ENCODE measurements at places on chromosomes 16 and 17.

DNA sequence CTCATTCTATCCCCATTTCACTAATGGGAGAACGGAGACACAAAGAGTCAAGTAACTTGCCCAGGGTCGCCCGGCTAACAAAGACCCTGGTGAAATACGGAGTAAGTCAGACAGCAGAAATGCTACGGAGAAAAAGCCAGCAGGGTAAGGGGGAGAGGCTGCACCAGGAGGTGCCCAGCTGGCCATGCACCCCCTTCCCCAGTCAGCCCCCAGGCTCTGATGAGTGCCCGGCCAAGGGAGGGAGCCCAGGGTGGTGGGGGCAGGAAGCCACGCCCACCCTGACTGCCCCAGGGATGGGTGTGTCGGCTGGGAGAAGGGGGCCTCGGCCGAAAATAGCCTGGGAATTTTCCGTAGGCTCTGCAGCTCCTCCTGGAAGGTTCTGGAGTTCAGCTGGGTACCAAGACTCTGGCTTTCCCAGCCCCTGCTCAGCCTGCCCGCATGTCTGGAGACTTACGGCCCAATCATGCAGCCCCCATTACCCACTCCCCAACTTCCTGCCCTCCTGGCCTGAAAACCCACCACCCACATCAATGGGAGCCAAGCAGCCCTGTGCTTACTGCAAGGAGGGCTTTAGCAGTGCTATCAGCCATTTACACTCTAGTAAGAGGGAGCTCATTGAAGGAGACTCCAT, 4.2 kb downstream of the CARHSP1 start:
- no peak for DNase-seq

DNA sequence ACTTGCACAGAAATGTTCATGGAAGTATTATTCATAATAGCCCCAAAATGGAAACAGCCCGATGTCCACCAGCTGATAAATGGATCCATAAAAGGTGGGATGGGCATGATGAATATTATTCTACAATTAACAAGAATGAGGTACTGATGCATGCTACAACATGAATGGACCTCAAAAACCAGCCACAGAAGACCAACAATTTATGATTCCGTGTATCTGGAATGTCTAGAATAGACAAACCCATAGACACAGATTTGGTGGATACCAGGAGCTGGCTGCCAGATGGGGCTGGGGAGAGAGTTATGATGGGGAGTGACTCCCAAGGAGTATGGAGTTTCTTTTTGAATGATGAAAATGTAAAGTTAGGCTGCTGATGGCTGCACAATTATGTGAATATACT, 10.8 kb upstream of the NAGLU start:
- DNase-seq, result no peak

DNA sequence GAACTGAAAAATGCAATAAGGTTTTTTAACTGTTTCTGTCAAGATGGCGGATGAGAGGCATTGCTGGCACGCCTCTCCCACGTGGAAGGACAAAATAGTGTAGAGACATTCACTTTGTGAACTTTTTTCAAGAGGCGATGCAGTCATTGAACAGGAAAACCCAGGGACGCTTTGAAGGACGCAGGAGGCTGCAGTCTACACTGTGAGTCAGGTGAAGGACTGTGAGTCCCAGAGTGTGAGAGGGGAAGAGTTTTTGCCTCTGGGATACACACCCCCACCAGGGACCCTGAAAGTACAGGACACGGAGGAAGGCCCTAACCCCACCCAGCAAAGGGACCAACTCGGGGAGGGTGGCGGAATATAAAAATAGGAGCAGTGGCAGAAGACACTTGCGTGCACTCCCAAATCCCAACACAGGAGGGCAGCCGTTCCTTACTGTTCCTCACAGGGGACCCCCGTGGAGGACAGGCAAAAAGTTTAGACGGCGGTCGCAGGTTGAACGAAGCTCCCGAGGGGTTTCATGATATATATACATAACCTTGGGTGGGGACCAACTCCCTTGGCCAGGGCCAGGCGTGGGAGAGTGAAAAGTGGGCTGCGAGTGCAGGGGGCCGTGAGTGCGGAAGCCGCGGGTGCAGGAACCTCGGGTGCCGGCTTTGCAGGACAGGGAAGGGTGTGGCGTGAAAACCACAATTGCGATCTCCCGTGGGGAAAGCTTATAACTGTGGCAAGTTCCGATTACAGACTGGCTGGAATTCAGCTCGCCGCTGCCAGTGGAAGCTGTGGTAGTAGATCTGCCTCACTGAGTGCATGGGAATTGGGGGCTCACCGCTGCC, 82.0 kb upstream of the ALOX12 start:
- peak; percentile 82 for DNase-seq

- no peak for DNase-seq
These were observed 362.6 kb downstream of the CNTNAP4 start for GRCh38 chr16:76639685-76640289.

DNA sequence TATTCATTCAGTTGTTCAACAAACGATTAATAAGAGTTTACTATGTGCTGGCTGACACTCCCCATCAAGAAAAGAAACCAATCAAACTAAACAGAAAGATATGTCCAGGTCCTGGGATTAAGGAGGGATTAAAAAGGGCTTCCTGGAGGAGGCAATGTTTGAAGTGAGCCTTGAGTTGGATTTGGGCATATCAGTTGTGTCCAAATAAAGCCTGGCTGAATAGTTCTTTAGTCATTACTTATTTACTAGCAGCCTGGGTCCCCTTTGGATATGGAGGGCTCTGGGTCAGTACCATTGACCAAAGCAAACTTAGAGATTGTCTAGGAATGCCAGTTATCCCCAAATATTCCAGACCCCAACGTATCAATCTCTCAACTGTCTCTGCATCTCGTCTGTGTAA, 117.7 kb downstream of the COPRS start:
- DNase-seq, result no peak

- no peak for DNase-seq
These were observed 179.7 kb upstream of the HS3ST4 start for GRCh38 chr16:25512041-25512440.

DNA sequence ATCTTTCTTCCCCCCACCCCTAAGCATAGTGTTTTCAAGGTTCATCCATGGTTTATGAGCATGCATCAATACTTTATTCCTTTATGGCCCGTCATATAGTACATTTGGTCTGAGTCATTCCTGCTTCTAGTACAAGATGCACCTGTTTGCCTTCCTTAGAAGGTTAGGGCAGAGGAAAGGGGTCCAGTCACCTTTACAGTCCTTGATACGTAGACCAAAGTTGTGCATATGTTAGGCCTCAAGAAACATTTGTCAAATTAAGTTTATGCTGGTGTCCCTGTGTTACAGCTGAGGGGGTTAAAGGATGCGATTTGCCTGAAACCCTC, 1.4 kb downstream of the CYB5D2 start:
- no peak for DNase-seq

Data from germinal center (tissue), 1 donor.